ENCODE measurements at places on chromosomes 4 and X.

GRCh38 chrX:110748256-110748806, 47.3 kb downstream of the CHRDL1 start:
- DNase-seq = no peak

GRCh38 chr4:18342847-18343246, 321.3 kb upstream of the LCORL start:
- DNase-seq = no peak

DNA sequence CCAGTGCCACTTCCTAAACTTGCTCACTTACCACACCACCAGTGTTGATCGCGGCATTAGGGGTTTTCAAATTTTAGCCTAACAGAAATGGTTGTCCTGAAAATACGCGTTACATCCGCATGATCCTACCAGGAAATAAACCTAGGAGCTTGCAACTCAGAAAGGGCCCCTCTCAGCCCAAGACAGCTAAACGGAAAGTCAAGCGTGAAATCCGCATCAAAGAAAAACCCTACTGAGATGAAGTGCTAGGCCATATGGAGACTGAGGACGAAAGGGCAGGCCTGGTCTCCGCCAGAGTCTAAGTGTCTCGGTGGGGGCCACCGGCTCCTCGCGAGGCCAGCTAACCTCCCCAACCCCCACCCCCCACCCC, 626 bp downstream of the YTHDC1 start:
- DNase-seq = no peak

DNA sequence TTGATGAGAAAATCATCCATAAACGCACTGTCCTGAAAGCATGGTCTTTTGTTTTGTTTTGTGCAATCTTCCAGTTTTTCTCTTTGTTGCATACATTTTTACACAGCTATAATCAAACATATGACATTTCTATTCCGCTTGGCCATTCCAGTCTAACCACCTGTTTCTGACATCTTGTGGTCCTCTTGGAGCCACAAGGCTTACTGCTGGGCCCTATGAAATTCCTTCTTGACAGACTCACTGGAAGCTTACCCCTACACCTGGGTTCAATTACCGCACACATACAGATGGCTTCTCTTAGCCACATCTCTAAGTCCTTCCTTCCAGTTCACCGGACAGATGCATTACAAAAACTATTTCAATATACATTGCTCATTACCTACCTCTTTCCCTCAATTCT, 72.4 kb downstream of the PAPSS1 start:
- DNase-seq = no peak

DNA sequence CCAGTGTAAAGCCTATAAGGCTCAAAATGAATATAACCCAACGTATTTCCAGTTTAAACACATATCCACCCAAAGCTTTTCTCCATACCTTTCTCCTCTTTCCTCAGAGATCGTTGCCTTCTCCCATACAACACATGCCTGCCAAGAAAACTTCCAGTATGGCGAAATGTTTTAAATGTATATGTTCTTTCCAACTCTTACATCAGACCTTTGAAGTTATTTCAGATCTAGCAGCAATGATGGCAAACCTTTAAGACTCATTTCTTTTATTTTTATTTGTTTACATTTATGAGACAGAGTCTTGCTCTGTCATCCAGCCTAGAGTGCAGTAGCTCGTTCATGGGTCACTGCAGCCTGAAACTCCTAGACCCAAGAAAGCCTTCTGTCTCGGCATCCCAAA, 265.4 kb downstream of the BMPR1B start:
- DNase-seq = no peak

DNA sequence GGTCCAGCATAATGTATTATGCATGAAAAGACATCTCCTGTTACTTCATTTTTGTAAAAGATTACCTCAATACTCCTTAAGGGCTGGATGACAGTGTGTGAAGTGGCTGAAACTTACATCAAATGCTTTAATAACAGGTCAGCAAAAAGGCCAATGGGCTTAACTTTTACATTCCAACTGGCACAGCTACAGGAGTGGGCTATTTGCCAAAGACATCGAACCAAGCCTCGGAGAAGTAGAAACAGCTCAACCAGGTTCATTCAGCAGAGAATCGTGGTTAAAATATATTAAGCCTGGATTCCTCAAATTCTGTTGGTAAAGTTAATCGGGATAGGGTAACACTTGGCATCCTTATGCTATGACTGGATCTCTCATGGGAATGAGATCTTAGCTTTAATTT, 639.7 kb downstream of the TRIML1 start:
- DNase-seq = no peak

DNA sequence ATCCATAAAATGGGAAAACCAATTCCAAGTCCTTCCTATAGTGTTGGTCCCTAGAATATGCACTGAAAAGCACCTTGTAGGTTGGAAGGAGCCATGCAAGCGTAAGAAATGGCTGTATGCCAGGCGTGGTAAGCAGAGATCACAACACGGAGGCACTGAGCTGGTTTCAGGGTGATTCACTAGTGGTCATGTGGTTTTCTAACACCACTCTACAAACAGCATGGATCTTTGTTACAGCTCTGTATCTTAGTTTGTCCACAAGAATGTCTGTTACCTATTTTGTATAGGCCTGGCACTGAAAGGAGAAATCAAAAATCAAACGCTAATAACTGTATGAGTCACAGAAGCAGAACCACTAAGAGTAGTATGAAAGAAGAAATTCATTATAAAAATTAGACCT, 71.9 kb downstream of the MAGEB17 start:
- DNase-seq = no peak
